Stimulated activated CD4-positive, alpha-beta T cell treated with anti-CD3 and anti-CD28 coated beads, Interleukin-15, amount 100 ng/mL, for 1 hour (primary cell): ENCODE measurements at places on chromosomes 4 and X.

DNA sequence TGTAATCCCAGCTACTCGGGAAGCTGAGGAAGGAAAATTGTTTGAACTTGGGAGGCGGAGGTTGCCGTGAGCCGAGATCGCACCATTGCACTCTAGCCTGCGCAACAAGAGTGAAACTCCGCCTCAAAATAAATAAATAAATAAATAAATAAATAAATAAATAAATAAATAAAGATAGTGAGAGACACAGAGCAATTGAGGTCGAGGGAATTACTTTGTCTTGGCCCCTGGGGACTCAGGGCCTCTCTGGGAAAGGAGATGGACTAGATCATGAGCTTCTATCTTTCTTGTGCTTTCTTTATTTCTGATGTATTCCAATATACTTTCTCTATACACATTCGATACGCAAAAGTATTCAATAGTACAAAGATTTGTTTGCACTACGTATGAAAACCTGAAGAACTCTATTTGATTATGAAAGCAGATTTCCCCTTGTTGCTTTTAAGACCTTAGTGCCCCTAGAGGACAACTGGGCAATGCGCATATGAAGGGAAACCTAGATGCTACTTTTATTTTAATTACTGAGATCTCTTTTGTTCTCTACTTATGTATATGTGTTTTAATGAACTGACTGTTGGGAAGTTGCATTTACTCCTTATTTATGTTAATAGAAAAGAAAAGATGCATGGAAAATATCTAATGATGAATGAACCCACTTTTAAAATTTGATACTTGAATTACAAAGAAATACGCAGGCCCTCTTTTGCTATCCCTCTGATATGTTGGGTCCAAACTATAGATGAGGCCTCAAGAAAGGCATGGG is 12.8 kb upstream of the ELOVL6 start:
- no peak for DNase-seq

DNA sequence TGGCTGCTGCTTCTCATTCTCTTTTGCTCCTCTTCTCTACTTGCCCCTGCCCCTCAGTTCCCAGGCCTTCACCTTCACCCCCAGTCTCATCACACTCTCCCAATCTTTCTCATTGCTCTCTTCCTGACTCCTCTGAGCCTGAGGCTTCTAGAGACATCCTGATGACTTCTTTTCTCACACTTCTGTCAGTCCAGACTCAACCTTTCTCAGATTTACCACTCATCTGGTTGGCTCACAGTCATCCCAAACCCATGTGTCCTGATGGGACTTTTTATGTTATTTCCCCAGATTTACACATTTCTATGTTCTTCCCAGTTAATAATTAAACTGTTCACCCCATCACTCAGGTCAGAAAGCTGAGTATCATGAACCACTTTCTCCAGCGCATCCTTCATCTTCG is 68.0 kb downstream of the TMA16 start:
- no peak for DNase-seq

- DNase-seq, result no peak
Observed at GRCh38 chrX:22652596-22652995, 347.2 kb upstream of the DDX53 start.

GRCh38 chr4:55880652-55881280 is 27.3 kb downstream of the EXOC1 start:
- DNase-seq, result no peak

- no peak for DNase-seq
Observed at GRCh38 chrX:150324035-150324728, 38.9 kb upstream of the MAMLD1 start.

DNA sequence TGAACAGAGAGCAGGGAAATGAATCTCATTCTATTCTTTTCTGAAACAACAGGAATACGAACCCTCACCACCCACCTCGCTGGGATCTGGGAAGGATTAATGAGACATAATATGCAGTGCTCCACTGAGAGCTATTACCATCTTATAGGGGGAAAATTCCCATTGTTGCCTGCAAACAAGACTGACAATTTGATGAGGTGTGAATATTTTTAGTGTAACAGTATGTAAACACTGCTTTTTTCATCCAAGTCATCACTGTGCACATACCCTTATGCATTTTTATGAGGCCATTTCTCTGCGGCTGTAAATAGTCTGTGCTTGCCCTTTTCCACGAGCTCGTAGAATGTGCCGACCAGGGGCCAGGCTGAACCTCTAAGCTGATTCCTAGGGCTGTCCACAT is 285.6 kb upstream of the CPEB2 start:
- DNase-seq, result no peak

- DNase-seq, result no peak
Observed at GRCh38 chr4:183403486-183403885, 41.0 kb upstream of the CDKN2AIP start.

- DNase-seq, result no peak
Observed at GRCh38 chrX:21973321-21974010, 33.0 kb downstream of the SMS start.
